ENCODE measurements at places on chromosomes 12 and 14.

GRCh38 chr14:22418631-22419030 is 170.4 kb downstream of the DAD1 start:
- no peak for DNase-seq

- DNase-seq, result no peak
Measured at GRCh38 chr14:35858521-35859209, 32.5 kb downstream of the BRMS1L start.

DNA sequence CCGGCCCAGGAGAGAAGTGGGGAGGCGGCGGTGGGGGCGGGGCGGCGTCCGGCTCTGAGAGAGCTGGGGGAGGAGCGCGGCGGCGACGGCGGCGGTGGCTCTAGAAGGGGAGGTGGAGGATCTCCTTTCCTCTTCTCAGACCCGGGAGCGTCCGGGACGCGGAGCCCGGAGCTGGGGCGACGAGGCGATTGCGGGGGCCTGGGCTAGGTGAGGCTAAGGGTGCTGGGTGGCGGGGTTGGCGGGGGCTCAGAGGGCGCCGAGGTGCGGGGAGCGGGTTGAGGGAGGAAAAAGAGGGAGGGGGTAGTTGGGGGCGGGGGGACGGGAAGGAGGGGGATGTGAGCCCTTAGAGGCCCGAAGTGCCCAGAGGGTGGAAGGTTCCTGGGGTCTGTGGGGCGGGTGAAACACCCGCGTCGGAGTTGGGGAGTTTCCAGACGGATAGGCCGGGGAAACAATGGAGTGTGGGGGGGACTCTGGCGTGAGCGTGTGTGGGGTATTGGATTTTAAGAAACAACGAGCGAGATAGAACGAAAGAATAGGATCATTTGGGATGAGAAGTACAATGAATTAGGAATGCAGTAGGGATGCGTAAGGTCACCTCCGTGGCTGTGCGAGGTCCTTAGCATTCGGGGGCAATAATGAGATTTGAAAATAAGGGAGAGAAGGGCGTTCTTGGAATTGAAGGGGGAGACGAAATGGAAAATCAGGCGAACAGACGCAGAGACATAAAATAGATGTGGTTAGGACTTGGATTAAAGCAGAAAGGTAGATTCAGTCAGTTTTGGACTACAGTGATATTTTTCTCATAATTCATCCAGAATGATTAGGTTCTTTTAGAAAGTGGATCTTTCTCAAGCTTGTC is at the start of gene SPATS2:
TSS of gene SPATS2 (plus strand) at position 82 of the 859 bp plus-strand sequence. CDS start 93,551 bp downstream, outside the sequence.
- peak; percentile 94 for DNase-seq

- DNase-seq, result no peak
Measured at GRCh38 chr14:98477935-98478334, 794.1 kb downstream of the BCL11B start.

- peak; percentile 74 for DNase-seq
Measured at GRCh38 chr12:89351489-89352241, 636 bp downstream of the DUSP6 start.

DNA sequence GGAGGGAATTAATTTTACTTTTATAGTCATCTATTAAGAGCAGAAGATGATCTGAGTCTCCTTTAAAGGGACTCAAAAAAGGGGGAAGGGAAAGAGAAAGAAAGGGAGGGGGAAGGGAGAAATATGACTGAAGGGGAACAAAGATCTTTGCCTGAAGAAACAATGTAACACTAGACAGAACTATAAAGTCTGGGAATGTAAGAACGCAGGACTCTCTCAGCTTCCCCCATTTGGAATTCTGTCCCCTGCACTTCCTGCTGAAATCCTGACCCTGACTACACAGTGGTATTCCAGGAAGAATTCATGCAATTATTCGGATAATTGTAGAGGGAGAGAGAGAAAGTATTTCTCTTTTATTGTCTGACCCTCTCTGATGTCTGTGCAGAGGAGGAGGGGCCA is 8.6 kb upstream of the HOXC11 start:
- DNase-seq, result no peak

- DNase-seq, result peak; percentile 72
Measured at GRCh38 chr12:113149361-113150150, at the start of gene CFAP73. TSS of gene CFAP73 (plus strand) at chr12:113149724. CDS start at chr12:113149858, 134 bp downstream.

DNA sequence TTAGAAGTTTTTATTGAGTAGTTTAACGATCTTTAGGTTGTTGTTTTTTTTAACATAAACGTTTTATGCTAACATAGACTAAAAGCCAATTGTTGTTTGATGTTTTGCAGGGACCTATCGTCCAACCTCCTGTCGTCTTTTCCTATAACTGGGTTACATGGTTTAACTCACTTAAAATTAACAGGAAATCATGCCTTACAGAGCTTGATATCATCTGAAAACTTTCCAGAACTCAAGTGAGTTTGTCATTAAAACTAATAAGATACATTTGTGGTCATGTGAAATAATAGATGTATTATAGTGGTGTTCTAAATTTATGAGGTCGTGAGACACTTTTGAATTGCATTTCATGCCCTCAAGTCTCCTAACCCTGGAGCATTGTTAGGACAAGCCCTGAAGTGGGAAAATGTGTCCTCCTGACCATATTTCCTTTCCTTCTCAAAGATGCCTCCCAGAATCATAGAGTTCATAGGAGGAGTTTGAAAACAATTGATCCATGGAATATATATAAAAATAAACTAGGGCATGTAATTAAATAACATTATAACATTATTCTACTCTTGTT is 84.9 kb downstream of the ZFC3H1 start:
- DNase-seq, result no peak

All from lower lobe of right lung (tissue), 2 donors.